ENCODE measurements at places on chromosomes 5 and 9. TPM values are rescaled to one million over a fixed set of nuclear protein-coding genes. Genes with fewer than 3 reads are reported as not detected.

Gene SYNPO
- total RNA-seq, result 25.3 TPM

Gene TRIP13
- 61.0 TPM for total RNA-seq

Gene CCNI2
- total RNA-seq, result 0.36 TPM

Gene GLT6D1
- not detected for total RNA-seq

Gene STING1
- 1.2 TPM for total RNA-seq

Gene NR2F1
- 5.0 TPM for total RNA-seq

Gene C9orf50
- total RNA-seq, result not detected

Gene SLC45A2
- not detected for total RNA-seq

Gene PCDHGA5
- total RNA-seq, result 0.11 TPM

Gene PDLIM7
- total RNA-seq, result 86.7 TPM

Gene FOXD4L3
- total RNA-seq, result not detected

Gene OBP2B
- total RNA-seq, result not detected

Gene PCDHGA1
- 0.34 TPM for total RNA-seq

Gene IL7R
- total RNA-seq, result 0.79 TPM

Gene PCDHA4
- 2.0 TPM for total RNA-seq

Gene SLC36A2
- not detected for total RNA-seq

Gene MYMK
- total RNA-seq, result not detected

Gene MORN5
- not detected for total RNA-seq

Gene BTNL9
- total RNA-seq, result 0.88 TPM

Gene OTULINL
- total RNA-seq, result 4.9 TPM

Gene KIF12
- 2.0 TPM for total RNA-seq

Gene OR1J2
- not detected for total RNA-seq

Gene SHISAL2B
- total RNA-seq, result not detected

Gene MXD3
- 13.3 TPM for total RNA-seq

Gene FOXD4L5
- not detected for total RNA-seq

Gene SMIM32
- total RNA-seq, result not detected

Gene PRDM9
- not detected for total RNA-seq

Gene PHYKPL
- total RNA-seq, result 6.4 TPM

Gene MEIKIN
- total RNA-seq, result not detected

Gene MLANA
- not detected for total RNA-seq

Gene OTP
- 0.07 TPM for total RNA-seq

Gene PCDHB2
- total RNA-seq, result 4.1 TPM

Gene STPG3
- total RNA-seq, result not detected

Gene FOCAD
- total RNA-seq, result 20.0 TPM

Gene PCDHB3
- total RNA-seq, result 0.02 TPM

Gene BOD1
- total RNA-seq, result 71.8 TPM

Gene PCDHA8
- total RNA-seq, result 0.07 TPM

Gene TERT
- 3.5 TPM for total RNA-seq

Gene ANGPTL2
- not detected for total RNA-seq

Gene ANKRD34B
- total RNA-seq, result 0.07 TPM

Gene GRM6
- not detected for total RNA-seq

Gene HMMR
- 26.7 TPM for total RNA-seq

Gene SLC6A3
- 0.07 TPM for total RNA-seq

All from A549 treated with CpdA at 1 μM for 4 hours (cell line).